ENCODE measurements at places on chromosomes 16 and 17.

GRCh38 chr17:82346342-82347300, 12.4 kb upstream of the TEX19 start:
- DNase-seq = no peak

GRCh38 chr16:49699841-49700175, 156.1 kb downstream of the ZNF423 start:
- DNase-seq = no peak

GRCh38 chr17:57657211-57657610, 87.9 kb downstream of the CCDC182 start:
- DNase-seq = no peak

DNA sequence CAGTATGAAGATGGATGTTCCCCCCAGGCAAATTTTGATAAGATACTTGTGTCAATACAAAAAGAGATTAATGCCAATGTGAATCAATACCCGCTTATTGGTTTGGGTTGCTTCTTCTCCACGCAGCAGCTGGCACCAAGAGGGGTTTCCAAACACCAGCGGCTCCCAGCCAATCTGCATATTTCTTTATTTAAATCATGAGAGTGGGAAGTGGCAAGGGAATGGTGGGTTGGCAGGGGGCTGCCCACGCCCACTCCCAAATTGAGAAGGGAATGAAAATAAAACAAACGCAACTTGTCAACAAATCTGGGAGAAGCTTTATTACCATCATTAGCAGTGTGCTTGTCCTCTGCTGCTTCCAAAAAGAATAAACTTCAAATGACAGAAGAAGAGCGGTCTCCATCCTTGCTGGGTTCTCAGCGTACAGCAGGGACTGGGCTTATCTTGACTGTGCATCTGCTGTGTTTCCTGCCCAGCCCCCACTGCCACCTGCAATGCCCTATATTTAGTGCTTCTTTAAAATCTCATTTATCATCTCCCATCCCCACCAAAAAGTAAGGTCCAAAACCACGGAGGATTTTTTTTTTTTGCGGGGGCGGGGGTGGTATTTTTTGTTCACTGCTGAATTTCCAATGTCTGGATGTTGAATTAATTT, 34.9 kb upstream of the C16orf78 start:
- no peak for DNase-seq

- peak; percentile 6 for DNase-seq
Measured at GRCh38 chr16:86016201-86016965, 117.4 kb downstream of the IRF8 start.

GRCh38 chr16:81539009-81539758, 94.6 kb downstream of the CMIP start:
- DNase-seq = no peak

GRCh38 chr16:87930456-87930855, 5.9 kb downstream of the CA5A start:
- DNase-seq = no peak

GRCh38 chr17:49987681-49988441, 7.2 kb downstream of the DLX3 start:
- no peak for DNase-seq

- no peak for DNase-seq
Measured at GRCh38 chr16:89765292-89765830, 44.0 kb downstream of the ZNF276 start.

GRCh38 chr17:491086-492021, 138.7 kb upstream of the RPH3AL start:
- no peak for DNase-seq

- DNase-seq = no peak
Measured at GRCh38 chr16:4245077-4245791, 3.4 kb upstream of the SRL start.

- DNase-seq = no peak
Measured at GRCh38 chr16:54934481-54935265, 4.0 kb downstream of the IRX5 start.

Measured in stimulated activated CD8-positive, alpha-beta memory T cell treated with anti-CD3 and anti-CD28 coated beads, Interleukin-7, amount 100 ng/mL, for 1 hour (primary cell).